ENCODE measurements at places on chromosomes 7 and 10.

- DNase-seq = no peak
These were observed 132.7 kb upstream of the TEX47 start for GRCh38 chr7:88928276-88928675.

GRCh38 chr7:55050281-55050680, 31.5 kb downstream of the EGFR start:
- no peak for DNase-seq

DNA sequence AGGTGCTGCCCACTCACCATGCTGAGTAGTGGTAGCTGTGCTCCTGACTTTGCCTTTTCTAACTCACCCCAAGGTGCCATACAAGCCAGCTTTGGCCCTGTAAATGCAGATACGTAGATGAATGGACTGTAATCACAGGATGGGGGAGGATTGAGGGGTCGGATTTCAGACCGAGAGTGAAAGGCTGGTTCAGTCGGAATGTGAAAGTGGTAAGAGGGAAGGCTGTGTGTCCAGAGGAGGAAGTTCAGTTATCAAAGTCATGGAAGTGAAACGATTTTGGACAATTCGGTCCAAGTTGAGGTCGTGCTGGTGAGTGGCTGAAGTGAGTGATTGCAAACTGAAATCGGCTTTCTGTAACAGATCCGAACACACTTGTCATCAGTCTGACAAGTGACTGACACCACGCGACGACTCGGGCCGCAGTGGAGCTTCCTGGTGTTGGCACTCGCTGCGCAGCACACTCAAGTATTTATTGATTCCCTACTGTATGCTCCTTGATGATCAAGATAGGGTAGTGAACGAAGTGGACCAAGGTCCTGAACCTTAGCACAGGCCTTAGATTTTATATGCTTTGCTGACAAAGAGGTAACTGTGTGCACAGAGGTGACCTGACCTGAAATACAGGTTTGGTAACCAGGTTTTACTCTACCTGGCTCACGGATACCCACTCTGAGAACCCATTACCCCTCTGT, 10.5 kb downstream of the ZNF282 start:
- no peak for DNase-seq

DNA sequence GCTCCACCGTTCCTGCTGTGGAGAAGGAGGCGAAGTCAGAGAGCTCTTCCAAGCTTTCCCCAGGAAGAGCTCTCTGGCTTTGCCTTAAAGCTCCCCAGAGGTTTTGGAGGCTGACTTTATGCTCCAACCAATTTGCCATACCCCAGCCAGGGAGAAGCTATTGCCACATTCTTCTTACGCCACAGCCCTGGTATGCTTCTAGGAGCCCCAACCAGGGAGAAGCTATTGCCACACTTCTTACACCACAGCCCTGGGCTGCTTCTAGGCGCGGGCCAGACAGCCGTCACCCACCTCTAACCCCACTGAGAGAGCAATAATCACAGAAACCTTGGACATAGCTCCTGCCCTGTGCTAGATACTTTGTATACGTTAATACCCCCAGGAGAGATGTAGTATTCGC, 951 bp downstream of the ELOVL3 start:
- no peak for DNase-seq

- no peak for DNase-seq
These were observed 33.8 kb upstream of the C10orf120 start for GRCh38 chr10:122733443-122733842.

DNA sequence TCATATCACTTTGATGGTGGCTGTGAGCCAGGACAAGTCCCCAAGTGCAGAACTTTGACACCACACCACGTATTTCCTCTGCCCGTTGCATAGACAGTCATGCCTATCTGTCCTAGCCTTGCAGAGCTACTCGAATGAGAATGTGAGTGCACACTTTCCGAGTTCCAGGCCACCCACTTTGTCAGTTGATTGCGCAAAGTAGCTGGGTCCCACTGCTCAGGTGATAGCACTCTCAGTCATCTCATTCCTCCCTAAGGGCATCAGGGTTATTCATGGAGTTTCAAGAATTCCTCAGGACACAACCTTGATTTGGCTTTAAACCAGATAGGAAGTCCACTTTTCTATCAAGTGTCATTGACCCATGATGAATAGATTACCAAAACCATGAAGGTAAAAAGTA, 19.3 kb downstream of the LSM5 start:
- DNase-seq = no peak

DNA sequence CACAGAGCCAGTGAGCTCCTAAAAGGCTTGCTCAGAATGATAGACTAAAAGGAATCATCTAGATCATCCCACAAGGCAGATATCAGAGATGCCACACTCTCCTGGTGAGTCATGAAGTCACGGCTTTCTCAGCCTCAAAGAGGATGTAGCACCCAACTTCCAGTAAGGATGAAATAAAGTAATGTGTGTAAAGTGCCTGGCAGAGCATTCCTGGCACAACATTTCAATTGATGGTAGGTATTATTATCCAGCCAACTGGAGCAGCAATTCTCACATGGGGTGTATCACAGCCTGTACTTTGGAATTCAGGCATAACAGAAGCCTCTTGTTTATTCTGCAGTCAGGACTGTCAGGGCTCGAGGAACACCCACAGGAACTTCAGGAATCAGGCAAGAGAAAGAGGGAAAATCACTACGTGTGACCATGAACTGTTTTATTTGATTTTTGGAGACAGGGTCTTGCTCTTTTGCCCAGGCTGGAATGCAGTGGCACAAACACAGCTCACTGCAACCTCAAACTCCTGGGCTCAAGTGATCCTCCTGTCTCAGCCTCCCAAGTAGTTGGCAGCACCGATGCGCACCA, 5.3 kb upstream of the NAT16 start:
- no peak for DNase-seq

GRCh38 chr10:34097682-34098081, 717.4 kb downstream of the PARD3 start:
- DNase-seq = no peak

DNA sequence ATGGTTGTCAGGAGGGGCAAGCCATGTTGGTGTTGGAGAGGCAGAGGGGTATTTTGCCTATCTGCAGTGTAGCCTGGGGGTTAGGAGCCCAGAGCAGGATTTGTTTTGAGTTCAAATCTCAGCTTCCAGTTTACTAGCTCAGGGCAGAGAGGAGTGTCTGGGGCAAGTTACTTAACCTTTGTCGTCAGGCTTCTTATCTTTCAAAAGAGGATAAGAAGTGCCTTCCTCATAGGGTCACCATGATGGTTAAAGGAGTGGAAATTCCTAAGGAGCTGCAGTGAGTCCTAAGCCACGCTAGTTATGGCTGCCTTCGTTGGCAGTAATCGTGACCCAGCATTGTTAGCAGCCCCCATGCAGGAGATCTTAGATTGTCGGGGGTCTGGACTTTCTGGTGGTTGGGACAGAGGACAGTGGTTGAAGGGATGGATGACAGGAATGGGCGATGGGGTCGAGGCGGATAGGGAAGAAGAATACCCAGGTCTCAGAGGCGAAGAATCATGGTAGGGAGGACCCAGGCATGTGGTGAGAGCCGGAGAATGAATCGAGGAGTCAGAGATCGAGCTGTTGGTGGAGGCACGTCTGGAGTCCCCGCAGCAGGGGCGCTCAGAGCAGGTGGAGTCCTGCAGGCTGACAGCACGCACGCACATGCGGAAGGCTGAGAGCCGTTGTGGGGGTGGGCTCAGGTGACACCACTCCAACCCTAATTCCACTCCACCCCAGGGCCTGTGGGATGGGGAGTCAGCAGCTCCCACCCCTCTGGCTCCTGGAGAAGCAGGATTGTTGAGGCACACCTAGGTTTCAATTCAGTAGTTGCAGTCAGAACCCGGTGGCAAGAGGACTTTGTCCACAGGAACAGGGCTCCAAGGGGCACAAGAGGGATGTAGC, 11.6 kb downstream of the ADCK2 start:
- no peak for DNase-seq

DNA sequence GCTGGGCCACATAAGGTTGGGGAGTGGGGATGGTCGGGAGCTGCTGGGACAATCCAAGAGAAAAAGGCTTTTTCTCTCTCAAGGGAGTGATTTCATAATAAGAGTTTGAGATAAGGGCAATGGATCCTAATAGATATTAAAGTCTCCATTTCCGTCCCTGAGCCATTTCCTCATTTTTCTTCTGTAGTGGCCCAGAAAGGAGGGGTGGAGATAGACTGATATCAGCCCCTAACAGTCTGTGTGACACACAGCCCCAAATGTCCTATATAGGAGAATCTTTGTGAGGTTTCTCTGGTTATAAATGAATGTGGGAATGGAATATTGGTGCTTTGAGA, 35.2 kb downstream of the PRSS2 start:
- DNase-seq = no peak

- no peak for DNase-seq
These were observed 100.0 kb upstream of the KCNMA1 start for GRCh38 chr10:77737608-77738007.

DNA sequence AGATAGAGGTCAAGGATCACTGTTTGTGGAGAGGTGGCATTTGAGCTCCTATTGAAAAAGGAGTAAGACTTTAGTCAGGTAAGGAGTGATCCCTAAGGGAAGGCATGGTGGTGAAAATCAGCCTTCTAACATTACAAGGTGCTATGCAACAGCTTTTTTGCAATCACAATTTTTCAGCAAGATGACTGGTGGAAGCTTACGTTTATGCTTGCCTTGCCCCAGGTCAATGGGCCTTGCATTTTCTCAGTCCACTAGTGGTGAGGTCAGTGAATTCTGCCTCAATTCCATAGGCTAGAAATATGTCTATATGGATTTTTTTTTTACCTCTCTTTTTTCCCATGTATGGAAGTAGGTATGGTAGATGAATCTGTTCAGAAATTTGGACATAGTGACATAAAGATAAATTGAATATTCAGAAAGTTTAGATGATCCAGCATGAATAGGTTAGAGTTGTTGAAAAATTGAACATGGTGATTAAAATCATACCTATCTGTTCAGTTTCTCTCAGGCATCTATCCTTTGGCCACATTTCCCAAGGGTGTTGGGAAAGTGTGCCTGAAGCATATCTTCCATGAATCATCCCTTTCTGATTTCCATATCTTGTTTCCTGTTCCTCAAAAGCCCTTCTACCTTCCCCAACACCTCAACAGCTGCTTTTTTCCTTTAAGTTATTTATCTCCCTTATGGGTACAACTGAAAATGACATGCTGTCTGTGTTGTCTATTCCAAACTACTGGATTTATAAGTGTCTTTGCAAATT, 71.9 kb upstream of the PTPRZ1 start:
- no peak for DNase-seq

GRCh38 chr7:114933658-114934057, 11.8 kb downstream of the MDFIC start:
- no peak for DNase-seq

GRCh38 chr10:128557149-128557710, 431.0 kb upstream of the MKI67 start:
- no peak for DNase-seq

DNA sequence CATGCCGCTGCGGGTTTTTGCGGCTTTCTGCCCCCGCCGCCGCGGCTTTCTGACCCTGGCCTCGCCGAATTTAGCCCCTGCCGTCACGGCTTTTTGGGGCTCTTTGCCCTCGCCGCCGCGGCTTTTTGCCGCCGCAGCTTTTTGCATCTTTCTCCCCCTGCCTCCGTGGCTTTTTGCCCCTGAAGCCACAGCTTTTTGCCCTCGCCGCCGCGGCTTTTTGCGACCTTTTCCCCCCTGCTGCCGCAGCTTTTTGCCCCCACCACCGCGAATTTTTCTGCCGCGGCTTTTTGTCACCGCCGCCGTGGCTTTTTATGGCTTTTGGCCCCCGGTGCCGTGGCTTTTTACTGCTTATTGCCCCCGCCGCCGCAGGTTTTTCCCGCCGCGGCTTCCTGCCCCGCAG, 636.5 kb downstream of the ZNF716 start:
- no peak for DNase-seq

GRCh38 chr10:31678139-31678536, 250.5 kb downstream of the ARHGAP12 start:
- no peak for DNase-seq

- DNase-seq = no peak
These were observed 57.8 kb downstream of the ZRANB1 start for GRCh38 chr10:124999433-125000365.

- no peak for DNase-seq
These were observed 1.3 kb downstream of the KAT6B start for GRCh38 chr10:74827694-74828093.

DNA sequence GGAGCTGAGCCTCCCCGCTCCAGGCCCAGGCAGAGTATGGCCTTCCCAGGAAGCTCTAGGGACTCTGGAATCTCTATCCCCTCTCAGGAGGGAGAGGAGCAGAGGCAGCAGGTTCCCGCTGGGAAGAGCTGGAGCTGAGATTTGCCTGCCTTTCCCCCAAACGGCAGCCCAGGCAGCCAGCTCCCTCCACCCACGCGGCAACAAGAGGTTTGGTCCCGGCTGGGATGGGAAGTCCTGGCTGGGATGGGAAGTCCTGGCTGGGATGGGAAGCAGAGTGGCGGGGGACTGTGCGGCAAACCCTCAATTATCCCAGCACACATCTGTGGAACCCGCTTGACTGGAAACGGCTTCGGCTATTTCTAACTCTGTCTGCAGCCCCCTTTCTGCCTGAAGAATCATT, 223.0 kb downstream of the ELFN1 start:
- DNase-seq = no peak

- DNase-seq = no peak
These were observed at the start of gene NXPH1 for GRCh38 chr7:8433477-8434289. TSS of gene NXPH1 (plus strand) at chr7:8433609.

DNA sequence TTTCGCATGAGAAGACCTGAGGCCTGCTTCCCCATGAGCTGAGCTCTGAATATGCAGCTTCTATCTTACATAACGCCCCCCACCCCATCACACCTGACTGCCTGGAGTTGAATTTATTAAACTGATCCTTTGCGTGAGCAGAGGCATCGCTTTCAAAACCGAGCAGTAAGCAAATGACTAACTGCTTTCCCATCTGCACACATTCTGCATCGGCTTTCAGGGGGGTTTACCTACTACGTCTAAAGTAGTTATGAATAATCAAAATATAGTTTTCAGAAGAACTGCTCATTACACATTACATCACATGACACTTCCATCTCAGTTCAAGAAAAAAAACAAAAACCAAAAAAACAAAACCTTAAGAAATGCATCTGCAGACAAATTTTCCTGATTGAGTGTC, 54.7 kb upstream of the EGR2 start:
- no peak for DNase-seq

- DNase-seq = no peak
These were observed 13.1 kb downstream of the GPER1 start for GRCh38 chr7:1100834-1101562.

DNA sequence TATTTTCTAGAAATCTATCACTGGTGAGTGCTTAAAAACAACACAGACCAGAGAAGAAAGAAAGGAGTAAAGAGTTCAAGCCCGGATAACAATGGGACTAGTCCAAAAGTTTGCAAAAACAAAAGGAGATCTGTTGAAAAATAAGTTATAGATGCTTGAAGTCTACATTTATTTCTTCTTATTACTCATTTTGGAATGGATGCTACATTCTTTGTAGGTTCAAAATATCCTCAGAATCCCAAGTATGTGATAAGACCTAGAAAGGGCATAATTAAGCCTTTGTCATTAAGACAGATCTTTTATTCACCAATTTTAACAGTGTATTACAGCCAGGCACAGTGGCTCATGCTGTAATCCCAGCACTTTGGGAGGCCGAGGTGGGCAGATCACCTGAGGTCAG, 42.7 kb upstream of the ITGB8 start:
- DNase-seq = no peak
